ENCODE measurements at places on chromosomes 4 and X.

DNA sequence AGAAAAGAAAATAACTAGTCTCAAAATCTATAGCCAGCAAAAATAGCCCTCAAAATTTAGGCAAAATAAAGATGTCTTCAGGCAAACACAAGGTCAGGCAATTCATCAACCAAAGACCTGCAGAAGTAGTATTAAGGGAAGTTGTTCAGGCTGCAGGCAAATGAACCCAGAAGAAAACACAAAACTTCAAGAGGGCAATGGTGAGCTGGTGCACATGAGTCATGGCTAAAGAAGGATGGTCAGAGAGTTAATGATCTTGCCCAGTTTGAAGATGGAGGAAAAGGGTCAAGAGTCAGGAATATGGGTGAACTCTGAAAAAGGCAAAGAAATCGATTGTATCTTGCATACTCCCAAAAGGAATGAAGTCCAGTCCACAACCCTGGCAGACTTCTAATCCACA, 83.1 kb upstream of the FAT4 start:
- DNase-seq, result peak; percentile 2

DNA sequence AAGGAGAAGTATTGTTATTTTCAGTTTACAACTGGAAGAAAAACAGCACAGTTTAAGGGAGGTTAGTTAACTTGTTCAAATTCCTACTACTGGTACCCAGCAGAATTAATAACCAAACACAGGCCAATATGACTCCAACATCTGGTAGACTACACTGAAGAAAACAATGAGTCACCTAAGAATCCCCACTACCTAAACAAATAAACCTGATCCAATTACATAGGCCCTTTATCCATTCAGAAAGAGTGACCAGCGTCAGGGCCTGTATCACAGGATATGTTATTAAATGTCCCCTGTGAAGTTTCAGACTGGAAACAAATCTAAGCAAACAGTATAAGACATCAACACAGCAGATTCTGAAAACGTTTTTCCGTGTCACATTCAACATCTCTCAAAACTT, 492.5 kb upstream of the INTU start:
- peak; percentile 45 for DNase-seq

- no peak for DNase-seq
These were observed 1683.1 kb upstream of the ADGRL3 start for GRCh38 chr4:59517007-59517406.

DNA sequence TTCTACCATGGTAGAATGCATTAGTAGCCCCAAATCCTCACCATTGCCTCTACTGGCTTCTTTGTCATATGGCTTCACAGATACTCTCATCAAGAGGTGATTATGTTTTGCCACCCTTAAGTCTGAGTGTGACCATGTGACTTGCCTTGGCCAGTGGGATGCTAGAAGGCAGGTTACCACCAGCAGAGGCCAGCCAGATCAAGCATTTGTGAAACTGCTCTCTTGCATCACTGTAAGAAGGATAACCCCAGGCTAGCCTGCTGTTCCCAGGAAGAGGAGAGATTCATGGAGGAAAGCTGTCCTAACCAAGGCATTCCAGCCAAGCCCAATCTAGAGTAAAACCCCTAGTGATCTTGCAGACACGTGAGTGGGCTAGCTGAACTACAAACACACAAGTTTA, 46.8 kb downstream of the USP46 start:
- no peak for DNase-seq

GRCh38 chr4:11074581-11075241, 354.0 kb downstream of the HS3ST1 start:
- DNase-seq, result no peak

DNA sequence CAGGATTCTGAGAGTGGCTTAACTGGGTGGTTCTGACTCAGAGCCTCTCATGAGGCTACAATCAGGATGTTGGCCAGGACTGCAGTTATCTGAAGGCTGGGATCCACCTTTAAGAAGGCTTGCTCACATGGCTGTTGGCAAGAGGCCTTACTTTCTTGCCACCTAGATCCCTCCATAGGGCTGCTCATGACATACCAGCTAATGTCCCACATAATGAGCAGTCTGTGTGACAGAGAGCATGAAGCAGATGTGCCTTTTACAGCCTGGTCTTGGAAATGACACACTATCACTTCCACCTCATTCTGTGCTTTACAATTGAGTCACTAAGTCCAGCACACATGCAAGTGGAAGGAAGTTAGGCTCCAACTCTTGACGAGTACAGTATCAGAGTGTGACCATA, 4.3 kb upstream of the RBM3 start:
- peak; percentile 81 for DNase-seq

GRCh38 chr4:111775556-111776297, 369.5 kb upstream of the FAM241A start:
- peak; percentile 51 for DNase-seq

- DNase-seq, result peak; percentile 40
These were observed 139.2 kb downstream of the NWD2 start for GRCh38 chr4:37383579-37384229.

GRCh38 chr4:129974730-129975129, 878.8 kb downstream of the C4orf33 start:
- DNase-seq, result no peak

DNA sequence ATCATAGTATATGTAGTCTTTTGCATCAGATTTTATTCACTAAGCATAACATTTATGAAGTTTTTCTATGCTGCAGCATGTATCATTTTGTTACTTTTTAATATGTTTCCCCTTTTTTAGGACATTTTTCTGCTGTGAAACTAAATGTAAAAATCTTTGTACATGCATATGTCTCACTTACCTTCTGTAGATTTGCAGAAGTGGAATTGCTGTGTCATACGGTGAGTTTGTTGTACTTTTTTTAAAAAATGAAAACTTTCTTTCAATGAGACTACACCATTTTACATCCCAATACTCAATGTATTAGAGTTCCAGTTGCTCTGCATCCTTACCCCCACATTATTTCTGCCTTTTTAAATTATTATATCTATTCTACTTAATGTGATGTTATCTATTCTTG, 868.9 kb downstream of the PDHA2 start:
- DNase-seq, result no peak

DNA sequence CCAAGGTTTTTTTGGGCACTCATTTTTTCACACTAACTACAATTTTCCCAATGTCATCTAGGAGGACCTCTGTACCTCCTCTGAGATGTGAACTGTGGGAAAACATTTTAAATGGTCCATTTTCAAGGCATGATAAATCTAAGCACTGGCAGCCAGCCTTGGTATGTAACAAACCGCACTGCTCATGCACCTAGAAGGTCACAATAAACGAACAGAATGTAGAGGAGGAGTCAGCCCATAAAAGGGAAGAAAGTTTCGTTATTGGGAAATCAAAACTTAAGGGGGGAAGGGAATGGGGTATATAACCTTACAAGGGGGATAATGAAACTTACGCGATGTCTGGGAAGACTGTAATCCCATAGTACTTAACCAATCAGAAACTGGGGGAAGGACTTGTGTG, 16.4 kb downstream of the COX18 start:
- no peak for DNase-seq
